AG04449 (cell line): ENCODE measurements at places on chromosomes 1 and 21.

DNA sequence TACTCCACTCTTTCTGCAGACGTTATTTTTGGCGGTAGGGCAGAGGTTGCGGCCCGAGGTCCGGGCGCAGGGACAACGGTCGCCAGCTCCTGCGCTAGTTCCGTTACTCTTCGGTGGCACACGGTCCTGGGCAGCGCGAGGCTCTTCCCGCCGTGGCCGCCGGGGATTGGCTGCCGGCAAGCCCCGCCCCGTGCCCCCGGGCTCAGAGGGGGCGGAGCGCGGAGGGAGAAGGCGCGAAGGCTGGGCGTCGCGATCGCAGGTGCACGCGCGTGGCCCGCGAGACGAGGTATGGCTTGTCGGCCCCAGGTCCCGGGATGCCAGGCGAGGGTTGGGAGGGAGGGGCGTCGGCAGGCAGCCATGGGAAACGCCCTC is 518 bp upstream of the SHE start:
- DNase-seq = no peak

GRCh38 chr1:162701286-162701685 is 69.0 kb downstream of the DDR2 start:
- no peak for DNase-seq

DNA sequence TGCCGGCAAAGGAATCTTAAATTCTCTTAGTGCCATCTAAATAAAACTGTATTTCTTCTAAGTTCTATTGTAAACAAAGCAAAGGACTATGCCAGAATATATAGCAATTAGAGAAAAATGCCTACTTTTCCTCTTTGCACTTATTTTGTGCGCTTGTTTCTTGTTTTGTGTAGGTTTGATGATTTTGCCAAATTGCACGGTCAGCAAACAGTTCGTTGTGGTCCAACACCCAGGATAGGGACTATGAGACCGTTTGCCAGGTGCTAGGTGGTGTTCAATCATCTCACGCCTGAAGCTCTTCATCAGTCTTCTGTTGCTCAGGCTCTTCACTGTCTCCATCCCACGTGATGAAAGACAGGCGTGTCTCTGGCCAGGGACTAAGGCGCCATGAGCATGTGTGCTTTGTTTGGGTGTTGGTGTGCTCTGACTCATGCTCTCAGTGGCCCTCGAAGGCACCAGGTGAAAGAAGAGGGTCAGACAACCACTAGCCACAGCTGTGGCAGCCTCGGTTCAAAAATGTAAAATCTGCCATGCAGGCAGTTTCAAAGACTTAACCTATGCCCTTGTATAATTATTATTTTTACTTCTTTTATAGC is 36.9 kb upstream of the KCNE1 start:
- no peak for DNase-seq

- DNase-seq = no peak
These were observed 1.5 kb downstream of the TRIM62 start for GRCh38 chr1:33180226-33180910.

DNA sequence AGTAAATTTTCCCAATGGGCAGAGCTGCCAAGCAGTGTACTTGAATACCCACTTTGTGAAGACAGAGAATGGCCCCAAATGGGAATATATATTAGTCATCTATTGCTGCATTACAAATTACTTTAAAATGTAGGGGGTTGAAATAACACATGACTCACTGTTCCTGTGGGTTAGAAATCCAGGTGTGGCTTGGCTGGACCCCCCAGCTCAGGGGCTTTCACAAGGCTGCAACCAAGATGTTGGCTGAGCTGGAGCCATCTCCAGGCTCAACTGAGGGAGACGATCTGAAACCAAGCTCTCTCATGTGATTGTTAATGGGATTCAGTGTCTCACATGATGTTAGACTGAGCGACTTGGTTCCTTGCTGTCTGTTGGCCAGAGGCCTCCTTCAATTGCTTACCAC is 33.4 kb upstream of the ARHGAP29 start:
- DNase-seq = no peak
